AG04450 (cell line): ENCODE measurements at places on chromosomes 11 and 22.

- DNase-seq, result no peak
These were observed 54.1 kb downstream of the BRD1 start for GRCh38 chr22:49773531-49773930.

DNA sequence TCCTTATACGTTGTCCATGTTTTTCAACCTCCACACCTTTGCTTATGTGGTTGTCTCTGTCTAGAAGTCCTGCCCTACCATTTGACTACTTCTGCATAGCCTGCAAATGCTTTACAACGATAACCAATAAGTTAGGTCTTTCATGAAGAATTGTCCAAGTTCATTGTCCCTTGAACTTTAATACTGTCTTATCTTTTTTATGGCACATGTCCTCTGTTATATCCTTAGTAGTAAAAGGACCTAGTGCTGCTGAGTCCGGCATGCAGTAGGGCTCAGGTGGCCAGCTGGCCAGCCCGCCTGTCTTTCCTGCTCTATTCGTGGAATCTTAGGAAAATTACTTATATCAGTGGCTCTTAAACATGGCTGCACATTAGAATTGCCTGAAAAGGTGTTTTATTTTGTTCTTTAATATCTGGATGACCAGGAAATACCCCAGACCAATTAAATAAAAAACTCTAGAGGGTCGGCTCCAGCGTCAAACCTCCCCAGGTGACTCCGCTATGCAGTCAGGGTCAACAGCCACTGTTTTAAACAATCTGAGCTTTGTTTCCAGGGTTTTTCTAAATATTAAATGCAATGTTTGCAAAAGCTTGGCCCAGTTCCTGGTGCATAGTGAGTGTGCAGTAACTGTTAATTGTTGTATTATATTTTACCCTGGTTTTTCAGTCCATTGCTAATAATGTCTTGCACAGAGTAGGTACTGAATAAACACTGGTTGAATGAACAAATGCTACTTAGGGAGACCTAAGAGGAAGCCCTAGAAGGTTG lies 64.6 kb upstream of the SESN3 start:
- no peak for DNase-seq

GRCh38 chr11:131924457-131925201 lies 554.2 kb downstream of the NTM start:
- DNase-seq, result no peak

- DNase-seq, result peak; percentile 29
These were observed 5.3 kb downstream of the SLC7A4 start for GRCh38 chr22:21026783-21027692.

GRCh38 chr11:65389294-65389980 lies 3.0 kb downstream of the FRMD8 start:
- DNase-seq, result no peak

DNA sequence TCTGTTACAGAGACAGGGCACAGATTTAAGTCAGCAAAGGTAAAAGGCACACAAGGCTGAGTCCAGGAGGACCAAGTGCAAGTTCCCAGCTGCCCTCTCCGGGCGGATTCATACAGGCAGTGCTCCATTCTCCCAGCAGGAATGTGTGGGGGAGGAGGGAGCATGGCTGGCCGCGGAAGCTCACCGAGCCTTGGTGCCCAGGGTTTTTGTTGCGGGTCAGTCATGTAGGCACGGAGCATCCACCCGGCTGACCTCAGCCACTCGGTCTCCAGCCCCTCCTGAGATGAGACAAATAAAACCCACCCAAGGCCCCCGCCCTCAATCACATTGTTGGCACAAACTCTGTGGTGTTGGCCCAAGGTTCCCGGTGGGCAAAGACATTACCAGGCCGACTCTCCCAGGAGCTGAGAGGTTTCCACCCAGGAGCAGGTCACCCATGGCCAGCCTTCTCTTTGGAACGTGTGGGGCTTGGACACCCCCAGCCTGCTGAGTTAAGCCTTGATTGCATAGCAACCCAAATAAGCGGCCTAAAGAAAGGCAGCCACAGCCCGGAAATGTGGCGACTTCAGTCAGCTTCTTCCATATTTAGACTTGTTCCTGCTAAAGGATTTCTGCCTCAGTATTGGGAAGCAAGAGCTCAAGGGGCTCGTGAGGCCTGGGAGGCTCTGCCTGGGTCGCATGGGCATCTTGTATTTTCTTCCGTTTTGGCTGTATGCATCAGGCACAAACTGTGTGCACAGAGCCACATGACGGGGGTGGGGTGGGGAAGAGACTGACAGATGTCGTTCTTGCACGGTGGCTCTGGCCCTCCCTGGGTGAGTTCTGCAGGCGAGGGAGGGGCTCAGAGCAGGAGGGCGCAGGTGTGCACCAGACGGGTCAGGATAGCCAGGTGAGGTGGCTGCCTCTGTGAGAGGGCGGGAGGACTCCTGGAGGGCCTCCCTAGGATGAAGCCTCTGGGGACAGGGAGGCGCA lies 63.0 kb downstream of the ARHGAP8 start:
- no peak for DNase-seq

GRCh38 chr11:9341638-9342178 lies 27.3 kb upstream of the TMEM41B start:
- no peak for DNase-seq

DNA sequence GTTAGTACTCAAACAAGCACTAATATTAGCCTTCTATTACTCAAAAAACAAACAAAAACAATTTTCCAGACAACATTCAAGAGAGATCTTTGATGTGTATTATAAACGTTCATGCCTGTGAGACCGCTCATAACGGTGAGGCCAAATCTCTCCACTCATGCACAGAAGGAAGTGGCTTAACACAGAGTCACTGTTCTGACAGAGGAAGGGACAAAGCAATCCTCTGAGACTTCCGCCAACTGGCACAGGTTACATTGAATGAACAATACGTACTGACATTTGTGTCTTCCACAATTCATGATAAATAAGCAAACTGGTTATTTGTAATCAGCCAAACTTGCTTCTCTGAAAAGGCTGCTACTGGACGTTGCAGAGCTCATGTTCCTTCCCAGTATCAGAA lies 30.5 kb downstream of the CHKA start:
- DNase-seq, result no peak

DNA sequence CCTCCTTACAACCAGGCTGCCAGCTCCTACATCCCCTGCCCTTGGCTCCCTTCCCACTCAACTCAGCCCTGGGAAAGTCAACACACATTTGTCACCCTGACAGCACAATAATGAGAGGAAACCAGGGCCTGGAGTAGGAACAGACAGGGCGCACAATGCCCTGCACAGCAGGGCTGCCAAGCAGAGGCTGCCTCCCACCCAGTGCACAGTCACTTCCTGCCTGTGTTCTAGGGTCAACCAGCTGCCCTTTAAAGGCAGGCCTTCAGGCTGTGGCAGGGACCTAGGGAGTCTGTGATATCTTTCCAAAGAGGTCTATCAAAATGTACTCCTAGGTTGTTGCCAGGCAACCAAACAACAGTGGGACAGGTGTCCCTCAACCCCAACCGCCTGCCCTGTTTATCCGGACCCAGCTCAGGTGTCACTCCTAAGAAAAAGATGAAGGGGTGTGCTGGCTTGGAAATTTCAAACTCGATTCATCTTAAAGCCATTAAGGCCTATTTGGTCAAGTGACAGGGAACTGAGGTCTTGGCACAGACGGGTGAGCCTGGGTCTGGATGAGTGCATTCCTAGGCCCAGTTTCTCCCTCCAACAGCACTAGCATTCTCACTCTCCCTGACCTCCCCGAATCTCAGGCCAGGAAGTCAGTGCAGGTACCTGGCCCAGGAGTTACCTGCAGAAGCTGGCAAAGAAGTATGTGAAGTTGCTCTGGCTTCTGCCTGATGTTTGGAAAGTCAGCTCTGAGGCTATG lies 110.3 kb upstream of the PITPNB start:
- no peak for DNase-seq

DNA sequence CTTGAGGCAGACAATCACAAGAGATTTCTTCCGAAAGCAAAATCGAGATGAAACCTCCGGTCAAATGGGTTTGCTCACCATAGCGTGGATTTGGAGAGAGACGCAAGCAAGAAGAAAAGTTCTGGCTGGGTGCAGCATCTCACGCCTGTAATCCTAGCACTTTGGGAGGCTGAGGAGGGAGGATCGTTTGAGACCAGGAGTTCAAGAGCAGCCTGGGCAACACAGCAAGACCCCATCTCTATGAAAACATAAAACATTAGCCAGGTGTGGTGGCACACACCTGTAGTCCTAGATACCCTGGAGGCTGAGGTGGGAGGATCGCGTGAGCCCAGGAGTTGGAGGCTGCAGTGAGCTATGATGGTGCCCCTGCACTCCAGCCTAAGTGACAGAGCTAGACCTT lies 24.4 kb downstream of the MN1 start:
- DNase-seq, result no peak

GRCh38 chr11:69674267-69674885 lies 777 bp downstream of the LTO1 start:
- DNase-seq, result peak; percentile 59

DNA sequence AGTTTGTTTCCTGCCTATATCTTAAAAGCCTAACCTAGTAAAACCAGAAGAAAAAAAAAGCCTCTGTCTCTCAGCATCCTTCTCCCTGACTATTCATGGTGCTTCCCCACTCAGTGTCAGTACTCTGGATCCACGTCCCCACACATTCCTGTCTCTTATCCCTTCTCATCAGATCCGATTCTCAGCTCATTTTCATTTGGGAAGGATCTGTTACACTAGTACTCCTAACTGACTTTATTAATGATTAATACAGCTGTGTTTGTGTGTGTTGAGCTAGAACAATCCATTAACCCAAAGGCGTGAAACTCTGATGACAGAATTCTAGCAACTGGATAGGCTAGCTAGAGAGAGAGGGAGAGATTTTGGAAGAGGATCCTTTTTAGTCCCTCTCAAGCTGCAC lies 1.5 kb downstream of the PRRG4 start:
- no peak for DNase-seq

DNA sequence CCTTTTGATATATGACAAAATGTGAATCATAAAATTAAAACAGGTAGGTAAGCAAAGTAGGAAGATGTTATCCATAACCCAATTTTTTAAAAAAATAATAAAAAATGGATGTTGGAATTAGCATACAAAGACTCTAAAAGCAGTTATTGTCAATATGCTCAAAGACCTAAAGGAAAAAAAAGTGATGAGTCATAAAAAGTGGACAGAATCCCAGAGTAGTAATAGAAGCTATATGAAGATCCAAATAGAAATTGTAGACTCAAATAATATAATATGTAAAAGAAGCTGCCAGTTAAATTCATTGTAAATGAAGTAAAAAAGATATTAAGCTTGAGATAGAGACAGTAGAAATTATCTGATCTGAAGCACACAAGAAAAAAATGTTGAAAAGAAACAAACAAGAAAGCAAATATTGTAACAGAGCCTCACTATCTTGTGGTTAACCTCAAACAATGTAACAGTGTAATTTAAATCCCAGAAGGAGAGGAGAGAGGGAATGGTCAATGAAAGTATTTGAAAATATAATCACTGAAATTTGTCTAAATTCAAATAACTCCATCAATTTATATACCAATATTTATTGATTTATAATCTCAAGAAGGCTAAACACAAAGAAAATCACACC lies 773.4 kb upstream of the RAG2 start:
- no peak for DNase-seq

GRCh38 chr22:46287873-46288751 lies 8.6 kb upstream of the GTSE1 start:
- no peak for DNase-seq

DNA sequence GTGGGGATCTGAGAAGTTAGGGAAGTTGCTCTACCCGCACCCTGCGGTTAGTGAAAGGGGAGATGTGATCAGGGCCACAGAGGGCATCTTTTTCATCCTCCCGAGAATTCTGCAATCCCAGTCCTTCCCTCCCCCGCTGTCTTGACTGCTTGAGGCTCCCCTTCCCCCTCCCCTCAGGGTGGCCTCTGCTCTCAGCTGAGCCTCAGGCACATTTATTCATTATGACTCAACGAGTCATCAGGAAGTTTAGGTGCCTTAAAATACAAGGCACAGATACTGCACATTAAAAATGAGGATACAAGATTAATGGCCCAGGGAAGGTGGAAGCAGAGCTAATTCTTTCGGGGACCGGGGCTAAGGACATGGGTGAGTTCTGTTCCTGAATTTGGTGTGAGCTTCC lies 104.0 kb downstream of the CACNA1I start:
- no peak for DNase-seq

- no peak for DNase-seq
These were observed 16.6 kb upstream of the BCR start for GRCh38 chr22:23163665-23164064.

GRCh38 chr11:95577716-95578460 lies 211.7 kb downstream of the FAM76B start:
- no peak for DNase-seq

DNA sequence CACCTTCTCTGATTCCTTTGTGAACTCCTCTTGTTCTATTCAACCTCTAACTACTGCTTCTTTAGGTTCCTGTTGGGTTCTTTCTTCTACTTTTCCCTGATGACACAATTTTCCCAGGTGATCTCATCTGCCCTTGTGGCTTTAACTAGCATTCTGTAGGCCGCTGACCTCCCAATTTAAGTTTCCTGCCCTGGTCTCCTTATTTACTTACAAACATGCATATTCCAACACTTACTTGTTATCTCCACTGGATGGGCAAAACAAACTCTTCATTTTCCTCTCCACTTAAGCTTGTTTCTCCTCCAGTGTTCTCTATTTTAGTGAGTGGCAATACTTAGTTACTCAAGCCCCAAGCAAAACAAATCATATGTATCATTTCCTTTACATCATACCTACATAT lies 734.5 kb downstream of the METTL15 start:
- DNase-seq, result no peak

GRCh38 chr11:15093432-15093831 lies 20.0 kb downstream of the CALCB start:
- no peak for DNase-seq

DNA sequence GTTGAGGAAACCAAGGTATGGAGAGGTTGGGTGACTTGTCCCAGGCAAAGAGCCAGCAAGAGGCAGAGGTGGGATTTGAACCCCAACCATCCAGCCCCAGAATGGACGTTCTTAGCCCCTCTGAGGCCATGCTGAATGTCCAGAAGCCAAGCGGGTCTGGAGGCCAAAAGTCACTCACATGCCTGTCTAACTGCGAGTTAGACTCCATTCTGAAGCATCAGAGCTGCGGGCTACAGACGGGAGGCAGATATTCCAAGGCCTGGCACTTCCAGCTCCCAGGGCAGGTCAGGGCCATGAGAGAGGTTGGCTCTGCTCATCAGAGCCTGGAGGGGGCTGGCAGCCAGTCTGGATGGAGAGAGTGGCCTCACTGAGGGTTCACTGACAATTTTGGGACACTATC lies 616.5 kb downstream of the BRD1 start:
- no peak for DNase-seq
